Activated CD8-positive, alpha-beta memory T cell treated with anti-CD3 and anti-CD28 coated beads, Interleukin-2, amount 10 ng/mL, durations not matched to agents 7 days and 5 days (primary cell): ENCODE measurements at places on chromosomes 4 and X. TPM values are rescaled to one million over a fixed set of nuclear protein-coding genes. Genes with fewer than 3 reads are reported as not detected.

DNA sequence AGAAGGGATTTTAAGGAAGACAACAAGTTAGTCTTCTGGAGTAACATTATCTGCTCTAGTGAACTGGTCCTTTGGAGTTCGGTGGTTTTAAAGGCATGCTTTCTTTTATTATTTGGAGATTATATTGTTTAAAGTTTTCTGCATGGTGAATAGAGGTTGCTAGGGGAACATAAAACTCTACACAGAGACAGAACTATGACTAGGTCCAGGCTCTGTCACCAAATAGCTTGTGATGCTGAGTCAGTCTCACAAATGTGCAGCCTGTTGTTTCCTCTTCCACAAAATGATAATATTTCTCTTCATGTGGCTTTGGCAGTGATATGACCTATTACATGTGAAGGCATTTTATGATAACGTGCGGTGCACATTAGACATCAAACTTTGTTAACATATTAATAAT, 132.6 kb downstream of the PACRGL start:
- DNase-seq: no peak

The XG gene
- total RNA-seq: not detected

DNA sequence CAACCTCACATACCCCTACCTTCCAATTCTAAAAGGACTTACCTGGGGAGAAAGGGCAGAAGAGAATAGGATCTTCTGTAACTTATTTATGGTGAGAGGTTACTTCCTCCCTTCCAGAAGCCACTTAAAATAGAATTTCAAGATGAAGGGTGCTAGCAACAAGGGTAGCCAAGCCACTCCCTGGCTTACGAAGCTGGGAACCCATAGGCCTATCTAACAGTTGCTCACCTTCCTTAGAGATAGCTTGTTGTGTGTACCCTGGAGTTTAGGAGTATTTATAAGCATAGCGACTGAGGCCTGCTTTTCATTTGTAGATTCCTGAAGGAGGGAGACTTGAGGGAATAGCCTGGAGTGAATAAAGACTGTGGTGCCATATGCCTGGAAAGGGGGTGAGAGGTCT, 28.9 kb downstream of the XK start:
- DNase-seq: no peak

DNA sequence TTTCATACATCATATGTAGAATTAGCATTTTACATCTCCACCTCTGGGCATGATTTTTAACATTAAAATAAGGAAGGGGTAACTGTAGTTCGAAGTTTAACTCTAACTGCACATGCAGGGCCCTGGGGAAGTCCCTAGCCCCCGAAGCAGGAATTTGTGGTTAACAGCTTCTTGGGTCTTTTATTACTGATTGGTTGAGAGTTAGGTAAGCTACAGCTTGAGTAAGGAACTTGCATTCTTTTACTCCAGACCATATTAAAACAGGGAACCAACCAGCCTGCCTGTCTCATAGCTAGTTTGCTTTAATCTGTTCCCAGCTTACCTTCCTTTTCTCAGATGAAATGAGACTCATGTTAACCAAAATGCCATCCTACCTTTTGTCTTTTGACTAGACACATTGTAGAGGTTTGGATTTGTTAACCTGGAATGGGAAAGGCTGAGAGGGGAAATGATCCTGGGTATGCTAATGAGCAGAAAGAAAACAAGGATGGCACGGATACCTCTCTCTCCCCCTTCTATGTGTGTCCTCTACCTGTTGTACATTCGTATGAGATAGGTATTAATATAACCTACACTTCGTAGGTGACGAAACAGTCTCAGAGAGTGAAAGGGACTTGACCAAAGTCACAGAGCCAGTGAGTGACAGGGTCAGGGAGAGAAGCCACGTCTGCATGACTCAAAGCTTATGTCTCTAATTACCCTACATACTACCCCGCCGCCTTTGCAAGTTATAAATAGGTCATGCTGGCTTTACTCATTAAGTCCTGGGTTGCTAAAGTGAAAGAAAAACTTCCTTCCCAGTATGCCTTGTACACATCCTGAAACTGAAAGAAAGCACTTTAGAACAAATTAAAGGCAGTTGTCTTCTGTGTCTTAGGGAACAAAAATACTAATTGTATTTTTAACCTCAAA, 119.5 kb upstream of the AFF2 start:
- DNase-seq: peak; percentile 76

DNA sequence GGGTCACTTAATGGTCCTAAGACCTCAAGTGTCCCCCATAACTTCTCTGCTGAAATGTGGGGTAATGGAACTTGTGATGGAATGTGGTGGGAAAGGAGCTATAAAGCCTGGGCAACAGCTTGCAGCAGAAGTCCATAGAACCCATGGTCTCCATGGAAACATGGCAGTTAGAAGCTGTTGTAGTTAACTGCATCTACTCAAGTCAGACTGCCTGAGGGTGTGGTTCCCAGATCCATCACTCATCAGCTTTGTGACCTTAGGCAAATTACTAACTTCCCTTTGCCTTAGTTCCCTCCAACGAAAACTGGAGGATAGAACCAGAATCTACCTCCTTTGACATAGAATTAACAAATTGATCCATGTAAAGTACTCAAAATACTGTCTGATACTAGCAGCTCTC, 113.0 kb downstream of the SPATA18 start:
- no peak for DNase-seq

- no peak for DNase-seq
These were observed 1.9 kb downstream of the LGI2 start for GRCh38 chr4:25028851-25029250.

- peak; percentile 44 for DNase-seq
These were observed 445.4 kb downstream of the BCOR start for GRCh38 chrX:39652336-39652735.

DNA sequence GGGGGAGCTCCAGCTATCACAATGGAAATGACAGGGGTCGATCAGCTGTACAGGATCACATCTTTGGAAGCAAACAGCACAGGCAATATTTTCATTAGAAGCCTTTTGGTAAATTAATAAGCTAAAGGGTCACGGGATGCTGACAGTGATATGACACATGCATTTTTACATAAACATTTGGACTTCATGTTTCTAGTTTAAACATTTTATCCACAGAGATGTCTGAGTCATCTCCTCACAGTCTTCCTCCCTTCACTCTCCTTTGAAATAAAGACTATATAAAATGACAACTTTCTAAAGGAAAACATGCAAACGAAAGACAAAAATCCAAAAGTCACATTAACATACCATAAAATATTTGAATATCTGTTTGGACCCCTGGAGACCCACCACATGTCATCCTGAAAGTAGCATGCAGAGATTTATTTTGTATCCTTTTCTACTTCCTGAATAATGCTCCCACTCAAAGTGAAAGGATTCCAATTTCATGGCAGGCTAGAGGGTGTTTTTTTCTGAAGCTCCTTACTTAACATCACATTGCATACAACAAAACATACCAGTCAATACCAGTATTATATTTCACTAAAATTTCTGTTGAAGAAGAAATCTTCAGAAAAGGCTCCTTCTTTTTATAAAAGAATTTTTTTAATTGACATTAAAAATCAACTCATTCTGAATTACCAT, 200.1 kb upstream of the PPARGC1A start:
- no peak for DNase-seq

- DNase-seq: no peak
These were observed 11.3 kb upstream of the SETD7 start for GRCh38 chr4:139567159-139567870.

The GLOD5 gene
- total RNA-seq: not detected

The TRMT2B gene
- 23.3 TPM for total RNA-seq
